Left colon (tissue), 2 donors: ENCODE measurements at places on chromosomes 4 and X. TPM values are rescaled to one million over a fixed set of nuclear protein-coding genes. Genes with fewer than 3 reads are reported as not detected.

The TCEAL6 gene
- total RNA-seq: not detected

The CT45A3 gene
- total RNA-seq: not detected

DNA sequence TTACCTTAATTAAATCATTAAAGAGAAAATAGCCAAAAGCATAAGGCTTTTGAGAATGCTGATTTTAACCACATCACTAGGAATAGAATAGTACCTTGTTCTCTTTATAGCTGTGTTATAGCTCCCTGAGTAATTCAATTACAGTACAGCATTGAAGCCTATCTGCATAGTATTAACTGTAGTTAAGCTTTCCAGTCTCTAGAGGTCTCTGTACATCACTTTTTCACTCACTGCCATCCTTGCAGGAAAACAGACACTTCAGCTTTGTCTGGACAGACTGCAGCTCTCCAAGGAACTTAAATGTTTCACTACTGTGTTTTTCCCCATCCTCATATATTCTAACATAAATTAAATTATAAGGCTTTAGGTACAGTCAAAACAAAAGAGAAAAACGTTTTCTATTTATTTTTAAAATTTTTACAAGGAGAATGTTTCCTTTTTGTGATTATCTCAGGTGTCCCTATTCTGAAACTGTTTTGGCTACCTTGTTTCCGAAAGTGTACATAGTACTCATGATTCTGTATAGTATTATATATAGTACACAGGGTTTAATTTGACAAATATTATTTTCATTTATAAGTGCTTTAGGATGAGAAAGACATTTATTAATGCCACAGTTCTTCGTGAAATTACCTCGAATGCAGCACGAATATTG lies 407.9 kb downstream of the PCDH18 start:
- no peak for DNase-seq

DNA sequence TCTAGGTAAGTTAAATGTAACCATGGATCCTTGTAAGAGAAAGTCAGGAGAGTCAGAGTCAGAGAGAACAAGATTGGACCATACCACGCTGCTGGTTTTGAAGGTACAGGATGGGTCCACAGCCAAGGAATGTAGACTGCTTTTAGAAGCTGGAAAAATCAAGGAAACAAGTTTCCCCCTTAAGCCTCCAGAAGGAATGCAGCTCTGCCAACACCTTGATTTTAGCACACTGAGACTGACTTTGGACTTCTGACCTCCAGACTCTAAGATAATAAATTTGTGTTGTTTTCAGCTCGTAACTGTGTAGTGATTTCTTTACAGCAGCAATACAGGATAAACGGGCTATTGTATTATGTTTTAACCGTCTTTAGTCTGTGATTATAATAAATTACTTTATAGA lies 108.0 kb upstream of the USP38 start:
- DNase-seq: peak; percentile 55
